ENCODE measurements at places on chromosomes 3 and 15.

DNA sequence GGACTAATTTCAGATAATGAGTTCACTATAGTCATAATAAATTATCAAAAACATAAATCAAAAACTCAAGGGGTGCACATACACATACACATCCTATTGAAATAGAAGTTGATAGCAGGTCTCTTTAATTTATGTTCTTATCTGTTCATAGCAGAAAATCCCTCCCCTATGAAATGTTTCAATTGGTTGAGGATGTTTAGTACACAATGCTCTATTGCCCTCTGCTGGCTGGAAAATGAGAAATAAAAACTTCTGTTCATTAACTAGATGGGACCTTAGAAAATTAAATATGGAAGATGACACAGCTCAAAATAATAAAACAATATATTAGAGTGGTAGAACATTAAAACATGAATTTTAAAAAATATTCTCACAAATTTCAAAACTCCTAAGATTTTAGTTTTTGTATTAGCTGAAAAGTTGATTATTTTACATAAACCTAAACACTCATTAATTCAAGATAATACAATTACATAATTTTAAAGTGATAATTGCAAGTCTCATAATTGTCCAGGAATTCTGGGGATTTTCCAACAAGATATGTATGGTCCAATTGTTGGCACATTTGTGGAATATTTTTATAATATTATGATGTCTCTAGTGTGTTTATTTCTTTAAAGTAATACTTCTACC is 735.0 kb downstream of the ROBO1 start:
- no peak for DNase-seq

DNA sequence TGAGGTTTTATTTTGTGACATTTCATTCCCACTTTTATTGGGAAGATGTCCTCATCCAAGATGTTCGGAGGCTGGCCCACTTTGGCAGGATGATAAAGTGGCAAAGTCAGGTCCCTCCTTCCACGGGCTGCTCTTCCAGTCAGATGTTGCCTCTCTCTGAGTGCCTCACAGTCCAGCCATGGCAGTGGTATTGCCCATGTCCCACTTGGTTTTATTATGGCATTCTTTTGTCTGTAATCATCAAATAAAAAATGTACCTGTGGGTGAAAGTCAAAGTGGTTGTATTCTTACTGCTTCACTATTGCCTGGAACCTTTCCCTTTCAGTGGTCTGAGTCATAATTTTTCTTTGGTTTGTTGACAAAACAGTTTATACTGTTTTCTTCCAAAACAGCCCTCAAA is 20.2 kb downstream of the ARNT2 start:
- DNase-seq, result no peak

- no peak for DNase-seq
Observed at GRCh38 chr3:197050511-197050910, 20.9 kb upstream of the MELTF start.

DNA sequence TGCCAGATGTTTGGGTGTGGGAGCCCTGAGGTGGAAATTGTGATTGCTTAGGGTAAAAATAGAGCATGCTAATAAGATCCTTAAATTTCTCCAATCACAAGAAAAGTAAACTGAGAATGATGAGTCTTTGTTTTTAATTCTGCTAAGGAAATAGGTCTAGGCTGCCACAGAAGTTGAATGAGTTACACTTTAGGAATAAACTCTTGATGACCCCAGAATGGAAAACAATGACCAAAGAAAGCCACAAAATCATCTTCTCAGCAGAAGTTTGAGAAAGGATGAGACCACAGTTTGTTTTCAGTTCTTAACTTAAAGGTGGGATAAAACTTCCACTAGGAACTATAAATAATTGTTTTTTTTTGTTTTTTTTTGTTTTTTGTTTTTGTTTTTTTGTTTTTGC is 164.6 kb upstream of the BCL6 start:
- no peak for DNase-seq

DNA sequence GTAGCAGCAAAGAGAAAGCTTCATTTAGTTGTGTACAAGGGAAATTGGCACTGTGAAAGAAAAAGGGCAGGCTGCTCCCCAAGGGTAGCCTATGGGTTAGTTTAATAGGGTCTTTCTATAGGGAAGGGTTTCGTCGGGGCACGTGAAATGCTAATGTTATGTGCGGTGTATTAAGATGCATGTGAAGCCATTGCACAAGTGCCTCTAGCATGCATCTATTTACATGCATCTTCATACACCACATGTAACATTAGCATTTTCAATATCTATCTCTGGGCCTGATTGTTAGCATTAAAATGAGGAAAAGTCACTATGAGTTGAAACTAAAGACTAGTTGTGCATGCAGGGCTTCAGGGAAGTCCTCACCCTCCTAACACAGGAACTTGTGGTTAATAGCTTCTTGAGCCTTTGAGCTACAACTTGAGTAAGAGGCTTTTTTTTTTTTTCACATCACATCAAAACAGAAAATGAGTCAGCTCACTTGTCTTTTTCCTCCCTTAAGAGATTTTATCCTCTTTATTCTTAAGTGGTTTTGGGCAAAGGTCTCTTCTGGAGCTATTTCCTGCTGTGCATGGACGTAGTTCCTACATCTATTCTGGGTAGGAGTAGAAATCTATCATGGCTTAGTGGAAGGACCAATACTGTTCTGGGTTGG is 613.4 kb downstream of the ZPLD1 start:
- DNase-seq, result no peak

DNA sequence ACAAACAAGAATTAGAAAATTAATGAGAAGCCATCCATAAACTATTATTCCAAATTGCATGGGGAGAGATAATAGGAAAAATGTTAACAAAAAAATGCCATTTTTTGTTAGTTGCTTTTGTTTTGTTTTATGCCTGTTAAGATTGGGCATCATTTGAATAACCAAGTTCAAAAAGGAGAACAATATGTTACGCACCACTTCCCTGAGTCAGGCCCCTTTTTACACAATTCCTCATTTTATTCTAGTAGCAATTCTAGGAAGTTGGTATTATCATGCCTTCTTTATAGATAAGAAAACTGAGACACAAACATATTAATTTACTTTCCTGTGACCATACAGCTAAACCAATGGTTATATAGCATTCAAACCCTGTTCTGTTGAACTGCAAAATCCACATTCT is 736.9 kb upstream of the CCDC54 start:
- DNase-seq, result no peak

DNA sequence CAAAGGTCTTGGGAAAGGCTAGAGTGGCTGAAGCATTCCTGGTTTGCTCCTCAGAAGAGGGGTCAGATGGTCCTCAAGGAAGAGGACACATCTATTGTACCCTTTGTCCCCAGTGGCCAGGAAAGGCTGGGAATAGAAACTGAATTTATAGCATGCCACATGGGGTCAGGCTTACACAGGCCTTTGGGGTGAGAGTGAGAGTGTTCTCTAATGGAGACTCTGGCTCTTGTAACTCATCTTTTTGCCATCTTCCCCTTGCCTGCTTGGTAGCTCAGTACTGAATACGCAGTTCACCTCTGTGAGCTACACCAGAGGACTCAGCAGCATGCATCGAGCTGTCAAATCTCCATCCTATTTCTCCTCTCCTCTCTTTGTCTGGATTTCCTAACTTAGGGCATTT is 87.5 kb downstream of the ATP2B2 start:
- DNase-seq, result no peak

DNA sequence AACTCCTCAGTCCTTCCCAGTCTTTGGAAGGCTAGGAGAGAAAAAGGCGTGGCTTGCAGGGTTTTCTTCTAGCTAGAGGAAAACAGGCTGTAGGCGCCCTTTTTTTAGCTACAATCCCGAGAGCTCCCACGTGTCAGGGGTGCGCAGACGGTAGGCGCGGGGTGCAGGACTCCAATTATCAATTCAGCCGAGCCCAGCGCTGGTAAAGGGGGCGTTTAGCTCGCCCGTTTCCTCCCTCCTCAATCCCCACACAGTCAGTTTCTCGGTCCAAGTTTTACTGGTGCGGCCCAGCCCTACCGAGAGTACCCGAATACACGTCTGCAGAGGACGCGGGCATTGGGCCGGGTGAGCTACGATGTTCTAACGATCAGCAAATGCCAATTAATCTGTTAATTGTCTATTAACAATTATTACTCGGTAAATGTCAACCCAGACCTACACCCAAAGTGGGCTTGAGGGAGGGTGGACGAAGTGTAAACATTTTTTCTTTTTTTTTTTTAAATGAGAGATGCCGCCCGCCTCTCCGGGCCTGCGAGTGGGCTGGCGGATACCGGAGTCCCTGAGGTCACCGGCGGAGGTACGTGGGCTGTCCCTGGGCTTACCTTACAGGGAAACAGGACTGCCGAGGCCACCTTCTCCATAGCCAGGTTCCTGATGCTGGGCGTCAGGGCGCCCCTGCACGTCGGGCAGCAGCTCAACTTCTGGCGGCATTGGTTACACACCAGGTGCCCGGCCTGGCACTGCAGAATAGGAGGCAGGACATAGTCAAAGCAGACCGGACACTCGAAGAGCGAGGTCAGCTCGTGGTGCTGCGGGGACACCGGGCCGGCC is 923 bp downstream of the SIAH2 start:
- no peak for DNase-seq

DNA sequence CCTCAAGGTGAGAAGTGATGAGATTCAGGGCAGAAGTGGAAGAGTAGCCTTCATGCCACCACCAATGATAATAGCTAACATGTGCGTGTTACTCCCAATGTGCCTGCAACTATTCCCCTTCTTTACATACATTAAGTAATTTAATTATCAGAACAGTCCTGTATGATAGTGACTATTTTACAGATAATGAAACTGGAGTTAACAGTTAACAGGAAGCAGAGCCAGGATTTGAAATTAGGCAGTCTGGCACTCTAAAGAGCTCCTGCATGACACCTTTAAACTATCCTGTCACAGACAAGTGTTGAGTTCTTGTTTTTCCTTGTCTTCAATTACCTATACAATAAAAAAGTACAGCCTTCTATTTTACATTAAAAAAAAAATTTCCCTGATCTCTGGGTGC is 148.8 kb downstream of the LEKR1 start:
- no peak for DNase-seq

GRCh38 chr3:42525212-42525611 is 22.8 kb downstream of the VIPR1 start:
- DNase-seq, result no peak

DNA sequence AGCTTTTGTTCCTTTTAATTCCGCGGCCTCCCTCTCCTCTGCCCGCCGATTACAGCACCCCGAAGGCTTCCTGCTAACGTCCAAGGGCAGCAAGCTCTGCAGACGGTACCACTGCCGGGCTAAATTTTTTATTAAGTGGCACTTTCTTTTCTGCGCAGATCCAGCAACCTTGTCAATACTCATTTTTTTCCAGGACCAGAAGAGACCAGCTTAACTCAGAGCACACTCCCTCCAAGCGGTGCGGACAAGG is 542 bp upstream of the MEIS2 start:
- peak; percentile 58 for DNase-seq

DNA sequence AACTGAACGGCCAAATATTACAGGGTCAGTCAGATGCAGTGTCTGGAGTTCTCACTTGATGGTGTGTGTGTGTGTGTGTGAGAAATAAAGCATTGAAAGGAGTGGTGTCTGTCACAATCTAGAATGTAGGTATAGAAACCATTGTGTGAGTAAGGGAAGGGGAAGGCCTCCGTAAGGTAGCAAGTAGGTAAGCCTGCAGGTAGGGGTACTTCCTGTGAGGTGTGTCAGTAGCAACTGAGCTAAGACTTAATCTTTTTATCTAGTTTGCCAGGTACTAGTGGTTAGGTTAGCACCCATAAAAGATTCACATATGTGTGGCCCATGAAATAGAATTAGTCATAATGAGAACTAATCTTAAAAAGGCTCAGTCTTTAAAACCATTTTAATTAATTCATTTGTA is 1517.8 kb downstream of the SI start:
- DNase-seq, result no peak

DNA sequence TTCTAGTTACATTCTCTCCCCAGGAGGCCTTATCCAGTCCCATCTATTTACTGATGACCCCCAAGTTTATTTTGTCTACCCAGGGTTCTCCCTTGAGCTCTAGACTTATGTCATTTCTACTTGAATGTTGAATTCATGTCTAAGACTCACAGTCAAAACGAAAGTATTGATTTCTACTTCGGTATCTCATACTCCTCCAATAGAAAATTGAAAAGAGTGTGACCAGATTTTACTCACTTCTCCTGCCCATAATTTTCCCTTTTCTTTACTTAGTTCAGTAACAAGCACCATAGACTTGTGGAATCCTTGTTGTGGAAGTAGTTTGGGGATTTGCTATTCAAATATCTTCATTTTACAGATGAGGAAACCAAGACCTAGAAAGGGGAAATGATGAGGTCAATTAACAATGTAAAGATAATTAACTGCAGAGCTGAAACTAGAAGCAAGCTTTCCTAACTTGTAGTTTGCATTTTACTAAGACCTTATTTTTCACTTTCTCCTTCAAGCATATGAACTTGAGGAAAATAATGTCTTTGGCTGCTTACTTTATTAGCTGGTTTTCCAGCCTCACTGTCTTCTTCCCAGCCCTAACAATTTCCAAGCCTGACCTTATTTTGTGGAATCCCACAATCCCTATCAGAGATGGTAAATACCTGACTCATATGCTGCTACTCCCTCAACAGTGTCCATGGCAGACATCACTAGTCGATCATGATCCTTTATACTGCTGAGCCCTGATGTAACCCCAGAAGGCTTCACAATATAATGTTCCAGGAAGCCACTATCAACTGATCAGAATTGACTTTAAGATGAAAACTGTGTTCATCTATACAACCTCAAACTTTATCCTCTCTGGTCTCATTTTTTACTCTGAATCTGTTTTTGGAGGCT is 123.9 kb upstream of the AGBL1 start:
- DNase-seq, result no peak

DNA sequence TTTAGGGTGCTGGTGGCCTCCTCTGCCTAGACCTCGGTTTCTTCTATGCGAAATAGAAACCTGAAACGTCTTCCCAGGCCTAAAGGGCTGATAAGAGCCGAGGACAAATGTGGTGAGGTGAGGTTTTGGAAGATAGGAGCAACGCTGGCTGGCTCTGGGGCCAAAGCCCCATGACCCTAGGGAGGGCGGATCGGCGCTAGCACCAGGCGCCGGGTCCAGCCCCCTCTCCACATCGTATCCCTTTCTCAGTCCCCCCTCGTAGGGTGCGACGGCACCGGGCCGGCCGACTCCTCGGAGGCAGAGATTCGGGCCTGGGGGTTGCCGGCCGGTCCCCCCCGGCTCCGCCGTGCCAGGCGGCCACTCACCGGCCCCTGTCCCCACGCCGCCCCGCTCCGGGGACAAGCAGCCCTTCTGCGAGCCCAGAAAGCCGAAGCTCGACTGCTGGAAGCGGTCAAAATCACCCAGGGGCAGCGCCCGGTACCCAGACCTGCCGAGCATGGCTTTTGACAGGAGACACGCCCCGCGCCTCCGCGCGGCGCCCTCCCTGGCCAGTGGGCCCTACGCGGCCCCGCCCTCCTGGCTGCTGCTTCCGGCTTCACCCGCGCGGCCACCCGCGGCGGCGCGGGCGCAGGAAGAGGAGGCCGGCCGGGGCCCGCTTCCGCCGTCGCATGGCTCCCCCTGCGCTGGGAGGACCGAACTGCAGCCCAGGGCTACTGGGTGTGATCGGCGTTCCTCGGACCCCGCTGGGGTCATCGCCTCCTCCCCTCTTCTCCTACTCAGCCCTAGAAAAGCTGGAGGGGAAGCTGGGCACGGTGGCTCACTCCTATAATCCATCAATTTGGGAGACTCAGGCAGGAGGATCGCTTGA is at the start of gene STOML1:
TSS of gene STOML1 (minus strand) at position 570 of the 868 bp plus-strand sequence. CDS start at position 498, 72 bp downstream.
- DNase-seq, result peak; percentile 74

GRCh38 chr15:84982301-84982920 is 755 bp downstream of the PDE8A start:
- DNase-seq, result no peak

Measured in HS-27A (cell line).